ENCODE measurements at places on chromosomes 1 and 21. TPM values are rescaled to one million over a fixed set of nuclear protein-coding genes. Genes with fewer than 3 reads are reported as not detected.

ZNF683 gene
- 0.25 TPM for total RNA-seq

SH2D1B gene
- total RNA-seq: 0.76 TPM

SNX7 gene
- total RNA-seq: 34.6 TPM

MAP10 gene
- 3.8 TPM for total RNA-seq

DNA sequence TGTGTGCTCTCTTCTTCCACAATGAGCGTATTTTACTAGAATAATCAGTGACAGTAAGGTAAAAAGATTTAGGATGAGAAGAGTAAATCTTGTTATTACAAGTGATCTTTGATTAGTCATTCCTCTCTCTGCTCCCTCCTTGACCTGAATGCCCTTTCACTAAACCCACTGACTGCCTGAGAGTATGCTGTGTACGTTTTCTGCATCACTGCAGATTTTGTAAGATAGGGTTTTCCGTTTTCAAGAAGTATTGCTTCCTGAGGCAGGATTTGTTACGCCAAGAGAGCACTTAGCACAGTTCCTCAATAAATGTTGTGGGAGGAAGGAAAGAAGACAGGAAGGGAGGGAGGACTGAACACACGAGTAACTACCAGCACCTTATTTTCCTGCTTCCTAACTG is 7.7 kb upstream of the LAMB3 start:
- DNase-seq: no peak

DNA sequence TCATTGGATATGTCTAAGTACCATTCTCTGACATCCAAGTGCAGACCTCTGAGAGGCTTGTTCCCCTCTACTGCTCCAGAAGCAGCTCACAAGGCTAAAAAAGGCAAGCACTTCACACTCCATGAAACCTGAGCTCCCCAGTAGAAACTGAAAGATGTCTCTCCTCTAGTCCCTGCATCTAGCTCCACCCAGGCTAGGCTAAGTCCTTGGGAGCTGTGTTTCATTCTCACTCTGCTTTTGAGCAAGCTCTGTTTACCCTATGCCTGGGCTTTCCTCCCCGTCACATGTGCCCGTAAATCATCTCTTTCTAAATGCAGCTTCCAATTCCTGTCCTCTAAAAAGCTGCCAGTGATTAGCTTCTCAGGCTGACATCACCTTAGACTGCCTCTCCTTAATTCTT is 39.0 kb downstream of the LRRC71 start:
- DNase-seq: no peak

DNA sequence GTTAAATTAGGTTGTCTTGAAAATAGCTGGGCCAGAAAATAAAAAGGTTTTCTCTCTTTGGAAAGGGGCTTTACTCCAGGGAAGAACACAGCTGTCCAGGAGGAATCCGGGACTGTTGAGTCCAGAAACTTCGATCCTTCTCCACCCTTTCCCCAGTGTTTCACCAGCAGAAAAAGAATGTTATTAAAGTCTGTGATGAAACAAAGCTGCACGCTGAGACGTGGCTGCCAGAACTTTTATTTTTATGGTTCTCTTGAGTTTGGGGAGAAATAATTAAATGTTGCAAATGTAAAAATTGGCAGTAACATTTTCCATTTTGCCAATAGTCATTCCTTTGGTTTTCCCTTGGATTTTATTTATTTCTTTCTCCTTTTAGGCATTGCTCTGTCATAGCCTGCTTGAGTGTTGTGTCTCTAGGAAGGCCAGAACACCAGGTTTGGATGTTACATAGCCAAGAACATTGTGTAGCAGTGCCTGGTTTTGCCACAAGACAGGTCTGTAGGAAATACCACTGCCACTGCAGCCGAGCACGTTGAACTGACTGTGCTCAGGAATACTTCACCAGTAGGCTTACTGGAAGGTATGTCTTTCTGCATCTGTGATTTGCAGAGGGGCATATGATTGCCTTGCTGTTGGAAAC is 87.4 kb downstream of the ROR1 start:
- DNase-seq: no peak

Measured in kidney (tissue), 22 donors.